ENCODE measurements at places on chromosomes 4 and X.

- no peak for DNase-seq
These were observed 23.7 kb downstream of the CDS1 start for GRCh38 chr4:84606645-84607044.

- DNase-seq, result no peak
These were observed 241.4 kb upstream of the PGRMC2 start for GRCh38 chr4:128528793-128529553.

- DNase-seq, result no peak
These were observed 104.5 kb downstream of the AMELX start for GRCh38 chrX:11397680-11398079.

DNA sequence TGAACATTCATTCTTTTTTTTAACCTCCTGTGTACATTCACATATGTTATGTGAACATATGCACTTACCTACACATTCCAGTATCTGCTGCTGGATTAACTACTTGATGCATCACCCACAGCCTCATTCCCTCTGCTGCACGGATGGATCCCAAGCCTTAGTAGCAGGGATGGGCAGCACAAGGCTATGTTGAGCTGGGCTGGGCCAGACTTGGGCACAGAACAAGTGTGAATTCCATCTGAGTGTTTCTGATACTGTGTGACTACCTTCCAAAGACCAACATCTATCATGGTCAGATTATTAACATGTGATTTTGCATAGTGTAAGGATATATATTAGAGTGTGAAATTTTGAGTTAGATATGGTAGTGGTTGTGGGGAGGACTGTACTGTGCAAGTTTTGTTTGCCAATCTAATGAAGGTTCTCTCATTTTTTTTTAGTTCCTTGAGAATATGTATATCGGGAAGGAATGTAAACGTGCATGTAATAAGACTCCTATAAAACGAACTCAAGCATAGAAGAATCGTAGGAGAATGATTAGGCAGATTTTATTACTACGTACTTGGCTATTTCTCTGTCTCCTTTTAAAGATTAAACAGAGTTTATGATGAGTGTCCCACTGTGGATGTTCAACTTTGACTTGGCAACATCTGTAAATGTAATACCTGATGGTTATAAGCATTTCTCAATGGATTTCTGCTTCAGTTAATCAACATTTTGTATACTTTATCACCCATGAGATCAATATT lies 23.4 kb upstream of the STBD1 start:
- no peak for DNase-seq

GRCh38 chr4:139884438-139884837 lies 218.8 kb downstream of the MGST2 start:
- DNase-seq, result no peak

DNA sequence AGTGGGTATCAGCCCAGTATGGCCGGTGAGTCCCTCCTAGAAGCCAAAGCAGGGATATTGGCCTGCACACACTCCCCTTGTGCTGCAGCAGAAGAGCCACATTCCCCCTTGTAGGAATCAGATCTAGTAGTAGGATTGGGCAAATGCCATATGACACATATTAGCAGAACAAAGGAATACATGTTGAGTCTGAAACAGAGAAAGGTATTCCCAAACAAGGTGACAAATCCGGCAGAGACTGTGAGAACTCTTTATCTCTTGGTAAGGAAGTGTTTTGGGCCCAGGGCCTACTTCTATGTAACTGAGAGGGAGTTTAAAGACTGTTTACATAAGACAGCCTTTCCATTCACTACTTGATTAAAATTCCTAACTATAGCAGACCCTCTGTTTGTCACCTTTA lies 1382.0 kb downstream of the FAM133A start:
- no peak for DNase-seq

DNA sequence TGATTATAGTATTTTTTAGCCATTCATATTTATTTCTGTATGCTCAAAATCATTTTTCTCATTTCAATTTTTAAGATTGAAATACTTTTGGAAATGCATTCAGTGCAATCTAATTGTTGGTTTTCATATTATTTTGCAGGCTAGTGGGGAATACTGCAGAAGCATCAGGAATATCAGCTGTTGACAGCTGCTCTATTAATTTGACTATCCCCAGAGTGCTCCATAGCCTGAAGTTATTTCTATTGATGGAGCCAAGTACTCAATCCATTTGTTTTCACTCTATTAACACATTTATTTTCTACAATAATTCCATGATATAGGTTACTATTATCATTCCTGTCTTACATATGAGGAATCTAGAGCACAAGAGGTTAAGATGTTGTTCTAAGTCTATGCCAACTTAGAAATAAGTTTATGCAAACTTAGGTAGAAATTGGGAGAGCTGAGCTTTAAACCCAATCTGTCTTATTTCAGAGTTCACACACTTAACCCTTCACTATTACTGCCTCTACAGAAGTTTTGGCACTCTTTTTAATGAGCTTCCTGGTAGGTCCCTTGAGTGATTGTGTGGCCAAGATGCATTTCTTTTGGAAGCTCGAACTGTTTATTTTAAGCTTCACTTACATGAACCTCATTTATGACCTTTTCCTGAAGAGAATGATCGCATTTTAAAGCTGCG lies 65.6 kb upstream of the PCDH18 start:
- no peak for DNase-seq

- DNase-seq, result no peak
These were observed 97.7 kb upstream of the PTPN13 start for GRCh38 chr4:86496094-86497080.

- no peak for DNase-seq
These were observed 3.0 kb upstream of the BCOR start for GRCh38 chrX:40100537-40101429.

GRCh38 chr4:98657531-98658286 lies 702 bp downstream of the TSPAN5 start:
- no peak for DNase-seq

DNA sequence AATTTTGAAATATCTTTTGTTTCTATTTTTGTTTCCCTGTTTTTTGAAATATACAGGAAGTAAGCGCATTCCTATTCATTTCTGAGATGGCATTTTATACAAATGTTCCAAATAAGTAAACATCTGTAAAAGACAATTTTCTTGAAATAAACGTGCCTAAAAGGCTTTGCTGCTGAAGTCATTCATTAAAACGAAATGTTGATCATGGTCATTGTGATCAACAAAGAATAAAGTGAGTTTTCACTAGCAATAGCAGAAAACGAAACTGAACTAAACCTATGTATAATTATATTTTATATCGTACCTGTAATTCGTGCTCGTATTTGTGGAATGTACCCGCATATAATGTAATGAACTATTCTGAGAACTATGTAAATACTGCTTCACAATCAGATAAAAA lies 221.2 kb downstream of the MGST2 start:
- no peak for DNase-seq

GRCh38 chr4:118289794-118290193 lies 63.0 kb downstream of the PRSS12 start:
- DNase-seq, result no peak

DNA sequence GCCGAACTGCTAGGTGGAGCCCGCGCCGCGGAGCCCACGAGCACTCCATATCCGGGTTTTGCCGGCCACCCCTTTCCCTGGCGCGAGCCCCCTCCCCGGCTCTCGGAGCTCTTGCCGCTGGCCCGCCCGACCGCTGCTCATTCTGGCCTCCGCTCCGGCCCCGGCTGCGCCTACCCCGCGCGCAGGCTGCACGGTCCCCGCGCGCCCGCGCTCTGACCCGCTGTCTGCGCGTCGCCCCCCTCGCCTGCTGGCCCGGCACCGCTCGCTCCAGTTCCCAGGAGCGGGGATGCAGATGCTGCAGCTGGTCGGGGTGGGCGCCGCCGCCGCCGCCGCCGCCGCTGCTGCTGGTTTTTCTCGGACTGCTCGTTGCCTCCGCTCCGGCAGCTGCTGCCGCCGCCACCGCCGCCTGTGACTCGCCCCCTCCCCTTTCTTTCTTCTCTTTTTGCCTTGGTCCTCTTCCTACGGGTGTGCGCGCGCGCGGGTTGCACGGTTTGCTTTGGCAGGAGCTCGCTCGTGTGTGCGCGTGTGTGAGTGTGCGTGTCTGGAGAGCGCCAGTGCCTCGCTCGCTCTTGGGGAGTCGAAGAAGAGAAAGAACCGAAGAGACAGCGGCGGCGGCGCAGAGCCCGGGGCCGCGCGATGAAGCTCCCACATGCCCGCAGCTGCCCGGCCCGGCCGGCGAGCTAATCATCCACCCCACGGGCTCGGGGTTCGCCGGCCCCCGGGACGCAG lies at the start of gene ADGRL3:
TSS of gene ADGRL3 (plus strand) at position 140 of the 729 bp plus-strand sequence.
- DNase-seq, result no peak

DNA sequence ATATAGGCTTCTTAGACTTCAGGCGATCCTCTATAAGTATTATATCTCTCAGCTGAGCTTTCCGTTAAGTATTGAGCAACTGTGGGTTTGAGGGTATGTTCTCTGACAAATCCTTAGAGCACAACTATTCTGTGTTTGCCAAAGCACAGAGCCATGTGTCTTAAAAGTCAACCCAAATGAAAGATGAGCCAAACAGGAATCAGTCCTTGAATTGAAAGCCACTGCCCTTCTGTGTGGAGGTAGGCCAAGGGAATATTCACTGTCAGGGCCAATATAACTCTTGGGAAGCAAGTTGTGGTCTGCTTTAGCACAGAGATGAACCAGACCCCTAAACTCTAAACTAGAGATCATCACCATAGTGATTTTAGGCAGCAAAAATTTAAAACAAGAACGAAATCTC lies 164.0 kb downstream of the STAG2 start:
- DNase-seq, result no peak

DNA sequence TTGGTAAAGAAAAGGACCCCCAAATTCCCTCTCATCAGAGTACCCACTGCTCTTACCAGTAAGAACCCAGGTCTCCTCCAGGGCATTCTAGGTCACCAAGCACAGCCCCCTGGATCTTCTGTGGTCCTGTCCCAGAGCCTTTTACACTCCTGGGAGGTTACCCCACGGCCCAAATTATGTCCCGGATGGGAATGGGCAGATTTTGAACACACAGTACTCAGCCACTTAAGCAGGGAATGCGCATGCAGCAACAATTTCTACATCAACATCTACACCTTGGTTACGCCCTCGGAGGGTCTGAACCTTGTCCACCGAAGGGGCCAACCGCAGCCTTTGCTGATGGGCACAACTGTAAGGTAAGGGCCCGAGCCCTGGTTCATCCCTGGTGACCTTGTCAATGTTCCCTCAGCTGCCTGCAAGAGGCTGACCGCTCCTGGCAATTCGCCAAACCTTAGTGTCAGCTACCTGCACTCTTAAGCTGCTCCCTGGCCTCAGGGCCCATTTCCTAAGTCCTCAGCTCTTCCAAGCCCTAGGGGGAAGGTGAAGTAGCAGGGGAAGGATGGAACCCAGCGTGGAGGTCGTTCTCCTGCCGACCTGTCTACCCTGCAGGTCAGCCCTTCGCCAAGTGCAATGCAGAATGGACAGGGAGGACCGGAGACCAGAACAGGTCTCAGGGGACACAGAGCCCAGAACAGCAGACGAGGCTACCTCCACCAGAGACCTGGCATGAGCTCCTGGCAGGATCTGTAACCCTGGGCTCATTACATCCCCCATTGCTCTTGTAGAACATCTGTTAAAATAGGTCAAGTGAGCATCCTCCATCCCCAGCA lies 5.9 kb downstream of the TIMP1 start:
- DNase-seq, result no peak

GRCh38 chr4:10020106-10020505 lies 1.2 kb downstream of the SLC2A9 start:
- no peak for DNase-seq

DNA sequence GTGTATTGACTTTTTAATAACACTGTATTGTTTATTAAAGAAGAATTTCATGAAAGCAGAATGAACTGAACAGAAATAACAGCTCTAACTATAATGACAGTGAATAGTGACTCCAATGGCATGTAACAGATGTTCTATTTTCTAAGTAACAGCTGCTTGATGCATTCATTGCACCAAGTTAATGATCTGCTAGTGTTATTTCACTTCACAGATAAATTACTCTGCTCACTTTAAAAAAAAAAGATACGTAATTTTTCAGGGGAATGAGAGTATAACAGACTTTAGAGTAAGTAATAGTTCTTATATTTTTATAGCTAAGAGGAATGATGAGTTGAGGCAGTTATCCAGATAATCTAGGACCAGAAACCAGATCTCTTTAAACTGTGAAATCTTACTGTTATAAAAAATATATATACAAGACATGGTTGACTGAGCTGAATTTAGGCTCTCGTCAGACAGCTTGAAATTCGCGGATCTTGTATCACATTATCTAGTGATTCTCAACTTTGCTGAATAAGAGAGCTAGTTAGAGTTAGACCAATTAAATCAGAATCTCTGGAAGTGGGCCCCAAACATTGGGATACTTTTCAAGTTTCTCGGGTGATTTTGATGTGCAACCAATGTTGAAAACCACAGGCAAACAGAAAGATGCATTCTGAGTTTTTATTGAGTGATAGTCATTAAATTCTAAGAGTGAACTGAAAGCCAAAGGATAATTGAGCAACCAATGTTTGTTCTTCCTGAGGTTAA lies 840.7 kb downstream of the DMD start:
- no peak for DNase-seq

DNA sequence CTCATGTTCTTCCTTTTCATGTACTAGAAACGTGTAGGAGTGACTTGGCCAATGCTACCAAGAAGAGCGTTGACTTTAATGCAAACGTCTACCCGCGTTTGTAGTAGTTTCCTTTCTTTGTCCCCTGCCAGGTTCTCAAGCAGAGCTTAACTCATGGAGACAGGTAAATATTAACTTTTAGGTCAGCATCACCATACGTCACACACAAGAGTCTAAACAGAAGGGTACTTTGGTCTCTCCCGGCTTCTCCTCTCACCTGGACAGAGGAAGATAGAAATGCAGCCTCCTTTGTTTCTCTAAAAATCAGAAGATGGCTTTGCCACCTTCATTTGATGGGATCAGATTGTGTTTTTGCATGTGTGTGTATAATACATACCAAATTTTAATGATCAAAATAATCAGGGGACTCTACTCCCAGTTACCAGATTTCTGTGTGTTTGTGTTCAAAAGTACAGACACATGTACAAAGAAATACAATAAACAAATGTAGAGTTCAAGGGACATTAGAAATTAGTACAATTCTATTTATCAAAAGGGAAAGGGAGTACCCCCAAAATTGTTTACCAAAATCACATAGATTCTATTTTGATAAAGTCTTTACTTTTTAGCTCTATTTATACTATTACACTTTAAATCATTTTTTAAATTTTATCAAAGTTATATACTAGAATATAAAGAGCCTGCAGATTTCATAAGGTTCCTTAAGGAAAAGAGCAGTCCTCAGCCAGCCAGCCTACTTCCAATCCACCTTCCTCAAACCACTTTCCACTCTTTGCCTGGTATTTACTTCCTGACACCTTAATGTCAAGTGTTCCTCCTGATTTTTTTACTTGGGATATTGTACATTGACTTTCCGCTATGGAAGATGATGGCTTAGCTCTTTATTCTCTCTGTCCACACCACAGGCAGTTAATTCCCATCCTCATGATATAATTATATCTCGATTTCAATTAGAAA lies 195.5 kb downstream of the RELL1 start:
- DNase-seq, result no peak

DNA sequence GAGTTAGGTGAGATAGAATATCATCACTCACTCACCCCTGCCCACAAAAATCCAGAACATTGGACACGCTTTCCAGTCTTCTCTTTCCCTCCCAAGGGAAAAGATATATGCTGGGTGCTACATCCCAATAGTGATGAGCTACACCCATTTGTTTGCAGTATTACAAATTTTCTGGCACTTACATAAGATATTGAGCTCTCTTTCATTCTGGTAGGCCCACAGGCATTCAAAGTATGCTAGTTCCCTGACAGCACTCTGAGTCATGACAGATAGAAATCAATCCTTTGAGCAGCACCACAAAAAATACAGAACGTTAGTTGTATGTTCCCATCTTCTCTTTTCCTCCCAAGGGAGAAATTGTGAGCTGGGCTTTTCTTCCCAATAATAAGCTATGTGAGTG lies 477.6 kb upstream of the GRID2 start:
- no peak for DNase-seq

Data from activated CD4-positive, alpha-beta T cell treated with anti-CD3 and anti-CD28 coated beads for 24 hours (primary cell).